ENCODE measurements at places on chromosomes 16 and 17.

DNA sequence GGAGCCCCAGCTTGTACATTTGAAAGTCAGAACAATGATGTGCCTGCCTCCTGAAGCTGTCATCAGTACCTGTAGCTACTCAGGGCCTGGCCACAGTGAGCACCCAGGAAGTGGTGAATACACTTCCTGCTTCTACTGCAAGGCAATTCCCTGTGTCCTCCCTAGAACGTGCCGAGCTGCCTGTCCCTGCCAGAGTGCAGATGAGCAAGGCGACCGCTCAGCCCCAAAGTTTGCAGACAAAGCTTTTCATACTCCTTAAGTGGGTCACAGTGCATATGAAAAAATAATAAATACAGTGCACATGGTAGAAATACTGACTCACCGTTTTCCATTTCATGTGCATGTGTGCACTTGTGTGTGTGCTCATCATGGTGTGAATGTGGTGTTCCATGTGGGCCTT is 77.3 kb downstream of the MPRIP start:
- DNase-seq, result no peak

- no peak for DNase-seq
Observed at GRCh38 chr16:75624921-75625334, 1.8 kb upstream of the ADAT1 start.

DNA sequence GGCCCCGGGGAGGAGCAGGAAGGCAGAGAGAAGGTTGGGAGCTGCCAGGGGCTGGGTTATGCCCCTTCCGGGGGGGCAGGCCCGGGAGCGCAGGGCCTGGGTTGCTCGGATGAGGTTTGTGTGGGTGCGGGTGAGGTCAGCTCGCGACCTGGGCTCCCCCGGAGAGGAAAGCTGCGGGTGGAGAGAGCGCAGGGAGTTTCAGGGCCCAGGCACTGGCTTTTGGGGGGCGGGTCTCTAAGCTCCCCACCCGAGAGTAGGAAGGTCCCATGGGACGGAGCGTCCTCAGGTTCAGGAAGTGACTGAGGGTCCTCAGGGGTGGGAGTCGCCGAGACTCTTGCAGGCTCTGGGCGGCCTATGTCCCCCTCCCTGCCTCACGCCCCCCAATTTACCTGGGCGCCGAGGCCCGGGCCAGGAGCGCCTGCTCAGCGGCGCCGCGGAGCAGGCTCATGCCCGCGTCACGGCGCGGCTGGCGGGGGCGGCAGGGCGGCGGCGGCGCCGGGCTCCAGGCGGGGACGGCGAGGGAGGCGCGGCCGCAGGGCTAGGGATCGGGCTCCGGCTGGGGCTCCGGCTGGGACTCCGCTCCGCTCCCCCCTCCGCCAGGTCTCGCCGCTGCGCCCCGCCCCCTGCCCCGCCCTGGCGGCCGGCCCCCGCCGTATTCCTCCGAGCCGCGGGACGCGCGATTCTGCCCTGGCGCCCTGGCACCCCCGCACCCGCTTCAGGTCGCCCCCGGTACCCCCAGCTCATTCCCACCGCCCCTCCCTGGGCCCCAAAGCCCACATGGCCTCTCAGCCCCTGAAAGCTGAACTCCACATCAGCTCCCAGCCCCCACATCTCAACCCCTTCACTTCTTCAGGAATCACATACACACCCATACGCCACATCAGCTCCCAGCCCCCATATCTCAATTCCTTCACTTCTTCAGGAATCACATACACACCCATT is at the start of gene DOK4:
Gene DOK4 (minus strand): TSS at position 578 of the 942 bp plus-strand sequence. CDS start 6,986 bp downstream, outside the sequence.
- DNase-seq, result no peak

DNA sequence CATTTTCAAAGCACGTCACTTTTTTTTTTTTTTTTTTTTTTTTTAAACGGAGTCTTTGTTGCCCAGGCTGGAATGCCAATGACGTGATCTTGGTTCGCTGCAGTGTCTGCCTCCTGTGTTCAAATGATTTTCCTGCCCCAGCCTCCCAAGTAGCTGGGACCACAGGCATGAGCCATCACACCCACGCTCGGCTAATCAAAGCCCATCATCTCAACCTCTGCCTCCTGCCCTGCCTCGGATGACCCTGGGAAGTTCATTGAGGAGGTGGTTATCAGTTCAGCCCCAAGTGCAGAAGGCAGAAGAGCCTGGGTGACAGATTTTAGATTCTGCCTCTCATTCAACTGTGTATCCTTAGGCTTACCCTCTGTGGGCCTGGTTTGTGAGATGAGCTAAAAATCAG is 484.9 kb upstream of the EEF2KMT start:
- DNase-seq, result no peak

DNA sequence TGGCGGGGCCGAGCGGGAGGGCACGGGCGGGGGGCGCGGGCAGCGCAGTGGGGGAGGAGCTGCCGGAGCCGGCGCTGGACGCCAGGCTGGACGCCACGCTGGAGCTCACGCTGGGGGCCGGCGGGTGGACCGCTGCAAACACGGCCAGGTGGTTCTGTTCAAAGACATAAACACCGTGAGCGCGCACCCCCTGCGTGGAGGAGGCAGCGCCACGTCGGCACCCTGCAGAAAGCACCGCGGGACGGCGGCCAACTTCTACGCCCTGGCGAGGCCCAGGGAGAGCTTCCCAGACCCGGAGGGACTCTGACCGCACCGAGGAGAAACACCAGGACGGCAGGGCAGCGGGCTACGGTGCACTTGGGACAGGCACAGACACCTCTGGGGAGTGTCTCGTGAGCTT is 29.3 kb downstream of the UNKL start:
- no peak for DNase-seq

- DNase-seq, result no peak
Observed at GRCh38 chr17:17256316-17256715, 19.3 kb upstream of the FLCN start.

DNA sequence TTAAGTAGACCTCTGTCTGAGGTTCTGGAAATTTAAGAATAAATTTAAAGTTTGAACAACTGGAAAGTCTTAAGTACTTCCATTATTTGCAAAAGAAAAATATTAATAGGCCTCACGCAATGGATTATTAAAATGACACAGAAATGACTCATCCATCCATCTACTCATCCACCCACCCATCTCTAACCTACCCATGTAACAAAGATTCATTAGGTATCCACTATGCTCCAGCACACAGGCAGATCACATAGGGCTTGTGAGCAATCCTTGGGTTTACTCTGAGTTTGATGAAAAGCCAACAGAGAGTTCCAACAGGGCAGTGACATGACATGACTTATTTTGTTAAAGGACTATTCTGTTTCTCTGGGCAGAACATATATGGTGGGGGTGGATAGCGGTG is 93.3 kb downstream of the HELZ start:
- DNase-seq, result no peak

DNA sequence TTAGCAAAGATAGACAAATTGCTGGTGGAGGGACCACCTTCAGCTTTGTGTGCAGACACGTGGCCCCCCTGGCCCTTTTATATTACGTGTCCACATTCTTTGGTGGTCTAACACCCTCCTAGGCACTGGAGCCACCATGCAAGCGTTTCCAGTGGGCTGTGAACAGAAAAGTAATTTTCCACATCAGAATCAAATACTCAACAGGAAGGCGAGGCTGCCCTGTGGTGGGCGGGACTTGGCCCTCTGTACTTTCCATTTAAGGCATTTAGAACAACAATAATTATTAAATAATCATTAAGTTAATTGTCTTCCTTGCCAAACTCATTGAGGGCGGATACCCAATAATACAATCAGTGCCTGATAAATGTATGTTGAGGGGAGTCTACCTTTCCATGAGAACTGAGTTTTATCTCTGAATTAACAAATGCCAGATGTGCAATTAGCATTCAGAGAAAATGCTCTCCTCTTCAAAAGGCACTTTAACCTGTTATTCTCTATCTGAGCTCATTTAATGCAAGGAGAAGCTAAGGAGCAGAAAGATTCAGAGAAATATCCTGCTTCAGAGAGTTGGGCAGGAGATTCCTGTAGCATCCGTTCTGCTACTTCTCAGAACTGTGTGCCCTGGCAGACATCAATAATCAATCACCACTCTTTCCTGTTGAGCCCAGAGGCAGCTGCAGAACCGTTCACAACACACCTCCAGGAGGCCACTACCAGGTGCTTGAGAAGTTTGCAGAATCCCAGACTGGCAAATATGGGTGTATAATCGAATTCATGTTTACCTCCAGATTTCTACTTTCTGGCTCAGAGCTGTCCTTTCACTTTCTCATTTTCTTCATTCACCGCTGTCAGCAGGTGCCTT is 109.4 kb downstream of the CMIP start:
- DNase-seq, result no peak

GRCh38 chr16:79954921-79955705 is 354.6 kb upstream of the MAF start:
- DNase-seq, result no peak

DNA sequence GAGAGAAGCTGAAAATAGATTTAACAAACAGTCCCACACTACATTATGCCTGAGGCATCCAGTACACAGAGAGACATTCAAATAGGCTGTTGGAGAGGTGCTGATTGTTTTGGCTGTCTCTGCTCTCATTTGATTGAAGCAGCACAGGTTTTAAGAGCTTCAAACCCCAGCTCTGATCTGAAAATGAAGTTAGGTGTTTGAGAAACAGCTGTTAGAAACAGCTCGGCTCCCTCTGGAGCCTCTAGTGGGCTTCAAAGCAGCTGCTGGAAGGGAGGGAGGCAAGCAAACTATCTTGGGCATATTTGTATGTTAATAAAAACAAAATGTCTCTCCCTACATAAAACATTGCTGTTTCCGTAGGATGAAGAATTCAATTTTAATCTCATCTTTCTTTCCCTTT is 607.3 kb upstream of the GOT2 start:
- no peak for DNase-seq

- no peak for DNase-seq
Observed at GRCh38 chr17:2067608-2068024, 12.7 kb downstream of the HIC1 start.

DNA sequence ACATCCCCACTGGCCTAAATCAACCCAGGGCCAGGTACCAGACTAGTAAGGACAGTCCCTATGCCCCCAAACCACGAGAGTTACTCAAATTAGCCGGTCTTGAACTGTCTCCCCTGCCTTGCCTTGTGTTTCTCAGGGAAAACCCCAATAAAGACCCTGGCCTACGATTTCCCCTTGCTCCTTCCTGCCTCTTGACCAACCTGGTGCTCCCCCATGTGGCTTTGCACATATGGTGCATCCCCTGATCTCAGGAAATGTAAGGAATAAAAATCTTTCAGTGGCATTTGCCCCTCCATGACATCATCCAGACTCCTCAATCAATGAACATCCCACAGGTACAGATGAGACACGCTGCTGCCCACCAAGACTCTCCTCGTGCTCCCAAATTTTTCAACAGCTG is 87.9 kb downstream of the ZNF18 start:
- DNase-seq, result no peak

DNA sequence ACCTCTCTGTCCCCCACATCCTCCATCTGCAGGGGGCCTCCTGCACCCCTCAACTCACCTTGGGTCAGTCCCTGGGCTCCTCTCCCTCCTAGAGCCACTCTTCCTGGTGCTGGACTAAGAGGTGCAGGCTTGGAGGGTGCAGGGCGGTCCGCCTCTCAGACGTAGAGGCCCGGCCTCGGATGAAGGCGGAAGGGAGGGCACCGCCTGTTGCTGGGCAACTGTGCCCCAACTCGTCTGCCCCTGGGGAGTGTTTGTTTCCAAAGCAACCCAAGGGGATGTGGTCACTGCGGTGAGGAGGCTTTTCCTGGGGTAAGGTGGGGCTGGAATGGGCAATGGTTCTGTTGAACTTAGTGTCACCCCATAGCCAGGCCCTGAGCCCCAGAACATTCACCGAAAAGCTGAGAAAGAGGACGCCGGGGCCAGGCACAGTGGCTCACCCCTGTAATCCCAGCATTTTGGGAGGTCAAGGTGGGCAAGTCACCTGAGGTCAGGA is at the start of gene C16orf54:
Gene C16orf54 (minus strand): TSS at position 138 of the 493 bp plus-strand sequence. CDS start 1,039 bp downstream, outside the sequence.
- no peak for DNase-seq

GRCh38 chr17:77512062-77512946 is 371.5 kb downstream of the SEC14L1 start:
- no peak for DNase-seq

DNA sequence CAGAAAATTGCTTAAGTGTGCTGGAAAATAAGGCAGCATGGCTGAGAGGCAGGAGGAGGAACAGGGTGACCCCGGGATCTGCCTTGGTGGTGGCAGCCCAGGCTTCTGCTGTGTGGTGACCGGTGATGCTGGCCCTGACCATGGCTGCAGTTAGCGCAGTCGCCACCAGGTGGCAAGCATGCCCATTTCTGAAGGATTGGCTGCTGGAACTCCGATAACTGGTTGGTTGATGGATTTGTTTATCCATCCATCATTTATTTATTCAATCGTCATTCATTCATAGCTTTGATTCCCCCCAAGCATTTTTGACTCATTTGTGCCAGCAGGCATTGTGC is 29.1 kb upstream of the ITGA3 start:
- DNase-seq, result no peak

GRCh38 chr16:73033271-73033998 is 14.5 kb downstream of the ZFHX3 start:
- DNase-seq, result no peak

GRCh38 chr16:81067166-81067565 is 9.9 kb downstream of the C16orf46 start:
- DNase-seq, result no peak

- DNase-seq, result no peak
Observed at GRCh38 chr16:81006211-81006812, 373 bp downstream of the CMC2 start.

DNA sequence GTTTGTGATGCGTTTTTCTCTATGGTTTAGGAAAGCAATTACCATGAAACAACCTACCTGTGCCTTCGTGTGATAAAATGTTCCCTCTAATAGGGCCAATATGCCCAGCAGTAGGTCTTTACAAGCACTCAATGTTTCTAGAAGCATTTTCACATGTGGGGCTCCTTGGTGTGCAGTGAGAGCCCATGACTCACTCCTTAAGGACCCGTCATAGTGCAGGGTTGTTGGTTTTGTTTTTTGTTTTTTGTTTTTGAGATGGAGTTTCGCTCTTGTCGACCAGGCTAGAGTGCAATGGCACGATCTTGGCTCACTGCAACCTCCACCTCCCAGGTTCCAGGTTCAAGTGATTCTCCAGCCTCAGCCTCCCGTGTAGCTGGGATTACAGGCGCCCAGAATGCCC is 31.1 kb upstream of the ZFP90 start:
- no peak for DNase-seq

GRCh38 chr16:6081320-6081976 is 983.9 kb upstream of the EEF2KMT start:
- peak; percentile 13 for DNase-seq

DNA sequence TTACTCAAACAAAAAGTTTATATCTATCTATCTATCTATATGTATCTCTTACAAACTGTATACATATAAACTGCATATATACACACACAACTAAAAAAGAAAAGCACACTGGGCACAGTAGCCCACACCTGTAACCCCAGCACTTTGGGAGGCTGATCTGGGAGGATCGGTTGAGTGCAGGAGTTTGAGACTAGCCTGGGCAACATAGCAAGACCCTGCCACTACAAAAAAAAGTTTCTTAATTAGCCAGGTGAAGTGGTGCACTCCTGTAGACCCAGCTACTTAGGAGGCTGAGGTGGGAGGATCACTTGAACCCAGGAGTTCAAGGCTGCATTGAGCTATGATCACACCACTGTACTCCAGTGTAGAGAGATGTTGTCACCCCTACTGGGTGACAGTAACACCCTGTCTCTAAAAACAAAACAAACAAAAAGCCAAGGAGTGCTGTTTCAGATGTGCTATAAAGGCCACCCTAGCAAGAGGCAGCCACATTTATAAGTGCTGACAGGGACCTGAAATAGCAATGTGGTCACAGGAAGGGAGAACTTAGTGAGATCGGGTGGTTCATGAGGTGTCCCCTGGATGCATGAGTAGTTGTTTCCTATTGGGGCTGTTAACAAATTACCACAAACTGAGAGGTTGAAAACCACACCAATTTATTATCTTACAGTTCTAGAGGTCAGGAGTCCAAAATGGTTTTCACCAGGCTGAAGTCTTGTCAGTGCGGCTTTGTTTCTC is 4.8 kb downstream of the CD2BP2 start:
- DNase-seq, result no peak
